ENCODE measurements at places on chromosomes 2 and 18.

- peaks cover 39% of the 10 kb centered on the region for H3K4me1 ChIP-seq
- H3K36me3 ChIP-seq = peaks cover 6% of the 10 kb centered on the region
- peak overlapping the region; percentile 49 for H3K27ac ChIP-seq
- no peak for DNase-seq
- no peak overlapping the region for H3K4me3 ChIP-seq
- no peaks in the 10 kb centered on the region for H3K27me3 ChIP-seq
These were observed 344.0 kb downstream of the ARHGAP15 start for GRCh38 chr2:143473216-143473615.

GRCh38 chr18:26920644-26921043, 55.1 kb upstream of the AQP4 start:
- H3K36me3 ChIP-seq = no peaks in the 10 kb centered on the region
- H3K4me1 ChIP-seq = no peaks in the 10 kb centered on the region
- DNase-seq = no peak
- H3K27ac ChIP-seq = no peak overlapping the region
- H3K27me3 ChIP-seq = no peaks in the 10 kb centered on the region

GRCh38 chr18:71242981-71243380, 954.1 kb downstream of the SOCS6 start:
- no peaks in the 10 kb centered on the region for H3K27me3 ChIP-seq
- no peak overlapping the region for H3K27ac ChIP-seq
- no peaks in the 10 kb centered on the region for H3K36me3 ChIP-seq

DNA sequence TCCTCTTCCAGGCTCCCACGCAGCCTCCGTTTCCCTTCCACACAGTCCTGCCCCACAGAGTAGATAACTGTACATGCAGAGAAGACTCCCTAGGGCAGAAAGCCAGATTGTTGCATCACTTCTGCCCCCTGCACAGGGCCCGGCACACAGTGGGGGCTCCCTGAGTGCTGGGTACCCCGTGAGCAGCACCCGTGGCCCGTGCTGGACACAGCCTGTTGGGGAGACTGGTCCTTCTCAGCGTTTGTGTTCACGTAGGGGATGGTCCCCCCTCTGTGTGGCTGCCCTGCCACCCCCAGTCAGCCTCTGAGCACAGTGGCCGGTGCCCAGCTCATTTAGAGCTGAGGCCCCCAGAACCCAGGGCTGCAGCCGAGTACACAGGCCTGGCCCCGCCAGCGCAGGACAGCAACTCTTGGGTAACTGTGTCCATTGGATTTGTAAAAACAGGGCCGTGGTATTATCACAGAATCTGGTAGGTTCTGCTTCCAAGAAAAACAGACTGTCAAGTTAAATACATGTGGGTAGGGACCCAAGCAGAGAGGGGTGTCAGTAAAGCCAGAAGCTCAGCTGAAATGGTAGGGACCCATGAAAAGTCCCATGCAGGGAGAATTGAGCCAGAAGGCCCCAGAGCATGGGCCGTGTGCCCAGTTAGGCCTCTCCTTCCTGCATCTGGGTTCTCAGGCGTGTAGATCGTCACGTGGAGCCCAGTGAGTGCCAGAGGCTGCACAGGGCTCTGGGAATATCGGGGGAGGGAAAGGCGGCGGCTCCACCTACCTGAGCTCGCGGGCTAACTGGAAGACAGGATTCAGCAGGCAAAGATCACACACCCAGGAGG, 257.3 kb downstream of the ATAD2B start:
- H3K36me3 ChIP-seq = peaks cover 2% of the 10 kb centered on the region
- no peak overlapping the region for H3K4me3 ChIP-seq
- no peak for DNase-seq
- no peak overlapping the region for H3K27ac ChIP-seq
- peaks cover 14% of the 10 kb centered on the region for H3K27me3 ChIP-seq

DNA sequence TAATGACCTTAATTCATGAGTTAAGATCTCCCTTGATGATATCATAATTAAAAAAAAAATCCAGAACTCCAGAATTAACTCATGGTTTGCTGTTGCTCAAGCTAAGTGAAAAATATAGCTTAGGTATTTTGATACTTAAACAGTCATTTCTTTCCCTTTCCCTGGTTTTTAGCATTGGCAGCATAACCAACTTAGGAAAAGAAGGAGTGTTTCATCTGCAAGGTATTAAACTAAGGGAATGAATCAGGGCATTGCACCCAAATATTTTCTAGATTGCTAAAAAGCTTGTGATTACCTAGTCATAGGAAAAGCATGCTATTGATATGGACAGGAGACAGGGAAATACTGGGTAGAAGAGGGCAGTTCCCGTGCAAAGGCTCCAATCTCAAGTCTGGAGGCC, 207.2 kb downstream of the LRP1B start:
- no peaks in the 10 kb centered on the region for H3K4me1 ChIP-seq
- no peak overlapping the region for H3K4me3 ChIP-seq
- DNase-seq = no peak
- no peaks in the 10 kb centered on the region for H3K27me3 ChIP-seq
- H3K27ac ChIP-seq = no peak overlapping the region
- no peaks in the 10 kb centered on the region for H3K36me3 ChIP-seq

DNA sequence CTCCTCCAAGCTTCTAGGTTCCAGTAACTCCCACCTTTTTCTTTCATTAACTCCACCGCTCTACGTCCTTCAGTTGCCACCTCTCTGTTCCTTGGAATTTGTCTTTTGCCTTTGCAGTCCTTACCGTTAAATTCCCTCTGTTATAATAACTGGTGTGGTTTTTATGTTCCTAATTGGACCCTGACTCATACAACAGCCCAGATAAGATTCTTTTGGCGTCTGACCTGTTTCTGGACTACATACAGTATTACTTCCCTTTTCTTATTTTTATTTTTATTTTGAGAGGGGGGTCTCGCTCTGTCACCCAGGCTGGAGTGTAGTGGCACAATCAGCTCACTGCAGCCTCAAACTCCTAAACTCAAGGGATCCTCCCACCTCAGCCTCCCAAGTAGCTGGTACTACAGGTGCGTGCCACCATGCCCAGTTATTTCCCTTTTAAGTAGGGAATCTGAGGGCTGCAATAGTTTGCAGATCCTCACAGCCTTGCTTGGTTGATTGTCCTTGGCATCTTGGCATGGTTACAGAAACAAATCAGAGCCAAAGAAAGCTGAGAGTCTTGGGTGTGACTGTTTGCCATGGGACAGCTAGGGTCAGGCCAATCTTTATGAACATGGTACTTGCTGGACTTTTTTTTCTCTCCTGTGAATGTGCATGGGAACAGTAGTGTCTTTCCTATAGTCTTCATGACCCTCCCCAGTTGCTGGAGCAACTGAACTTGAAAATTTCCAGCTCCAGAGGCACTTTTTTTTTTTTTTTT, 22.0 kb downstream of the TCF23 start:
- no peak for DNase-seq
- no peak overlapping the region for H3K4me3 ChIP-seq
- H3K27me3 ChIP-seq = peaks cover 19% of the 10 kb centered on the region
- peaks cover 11% of the 10 kb centered on the region for H3K4me1 ChIP-seq

DNA sequence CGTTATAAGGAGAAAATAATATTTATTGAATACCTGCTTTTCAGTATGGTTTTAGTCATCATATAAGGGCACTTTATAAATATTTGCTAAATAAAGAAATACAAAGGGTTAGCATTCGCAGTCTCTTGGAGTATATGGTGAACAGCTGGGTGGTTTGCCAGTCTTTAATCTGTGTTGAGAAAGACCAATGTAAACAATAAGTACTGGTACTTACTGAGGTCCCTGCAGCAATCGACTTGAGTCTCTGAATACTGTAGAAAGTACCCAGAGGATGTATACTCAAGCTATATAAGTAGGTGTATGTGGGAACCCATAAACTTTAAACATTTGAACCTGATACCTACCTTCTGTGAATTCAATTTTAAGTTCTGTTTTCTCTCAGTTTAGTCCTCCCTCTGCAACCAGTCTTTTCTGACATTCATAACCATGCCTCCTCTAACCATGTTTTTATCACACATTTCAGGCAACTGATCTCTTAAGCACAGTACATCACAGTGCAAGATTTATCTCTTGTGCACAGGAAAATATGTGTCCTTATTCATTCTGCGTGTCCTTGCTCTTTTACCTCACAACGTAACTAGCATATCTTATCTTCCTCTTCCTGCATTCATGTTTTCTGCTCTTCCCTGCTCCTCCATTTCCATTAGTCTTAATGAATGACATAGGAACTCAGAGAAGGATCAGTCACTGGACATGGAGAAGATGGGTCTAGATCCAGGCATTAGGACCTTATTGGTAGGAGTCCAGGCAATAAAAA, 21.7 kb downstream of the C18orf63 start:
- no peak for DNase-seq
- H3K27ac ChIP-seq = no peak overlapping the region
- peaks cover 10% of the 10 kb centered on the region for H3K4me1 ChIP-seq
- H3K27me3 ChIP-seq = peaks cover 44% of the 10 kb centered on the region

DNA sequence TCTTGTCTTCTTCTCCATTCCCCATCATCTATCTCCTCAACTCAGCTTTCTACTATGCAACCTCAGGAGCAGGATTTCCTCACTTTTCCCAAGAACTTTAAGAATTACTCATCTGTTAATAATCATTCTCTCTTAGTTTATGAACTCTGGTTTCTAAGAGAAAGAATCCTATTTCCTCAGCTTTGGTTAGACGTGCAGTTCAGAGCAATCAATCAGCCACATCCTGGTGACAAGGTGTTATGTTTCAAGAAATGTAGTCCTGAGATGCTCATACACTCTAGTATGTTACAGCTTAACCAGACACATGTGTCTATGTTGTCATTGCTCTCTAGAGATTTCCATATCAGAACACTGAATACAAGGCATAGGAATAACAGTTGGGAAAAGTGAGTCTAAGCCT, 277.9 kb downstream of the MBD2 start:
- H3K4me1 ChIP-seq = no peaks in the 10 kb centered on the region
- no peak for DNase-seq
- H3K27me3 ChIP-seq = peaks cover 3% of the 10 kb centered on the region
- H3K36me3 ChIP-seq = no peaks in the 10 kb centered on the region

DNA sequence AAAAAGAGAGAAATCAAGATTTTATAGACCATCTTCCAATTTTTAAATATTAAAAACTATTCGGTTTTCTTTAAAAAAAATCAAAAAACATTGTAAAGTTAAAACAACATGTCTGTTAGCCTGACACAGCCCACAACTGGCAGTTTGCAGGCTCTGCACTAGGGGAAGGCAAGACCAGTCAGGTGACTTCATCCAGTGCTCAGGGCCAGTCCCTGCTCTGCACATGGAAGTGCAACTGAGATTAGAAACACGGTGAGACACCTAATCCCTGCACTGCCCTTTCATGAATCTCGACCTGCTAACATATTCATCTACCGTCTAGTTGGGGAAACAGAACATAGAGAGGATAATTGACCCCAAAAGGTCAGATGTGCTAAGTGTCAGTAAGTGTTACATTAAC, 135.2 kb downstream of the BARD1 start:
- H3K27me3 ChIP-seq = peaks cover 7% of the 10 kb centered on the region
- H3K27ac ChIP-seq = no peak overlapping the region
- H3K4me3 ChIP-seq = no peak overlapping the region
- peaks cover 3% of the 10 kb centered on the region for H3K36me3 ChIP-seq

DNA sequence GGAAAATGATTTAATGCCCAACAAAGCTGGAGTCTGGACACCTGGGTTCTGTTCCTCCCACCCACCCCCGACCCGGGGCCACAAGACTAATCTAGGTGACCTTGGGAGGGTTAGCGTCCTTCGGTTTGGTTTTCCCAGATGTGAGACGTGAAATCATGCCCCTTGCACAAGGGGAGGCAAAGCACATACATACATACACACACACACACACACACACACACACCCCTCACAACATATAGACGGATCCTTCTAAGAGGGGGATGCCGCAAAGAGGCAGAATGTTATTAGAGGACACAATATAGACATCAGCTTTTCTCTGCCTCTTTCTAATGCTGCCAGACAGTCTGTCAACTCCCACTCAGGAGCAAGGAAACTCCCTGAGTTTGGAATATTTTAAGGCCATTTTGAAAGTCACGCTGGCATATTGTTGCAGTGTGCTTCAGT, 616 bp upstream of the RBMS1 start:
- no peaks in the 10 kb centered on the region for H3K36me3 ChIP-seq
- no peak for DNase-seq
- peaks cover 26% of the 10 kb centered on the region for H3K4me1 ChIP-seq
- peak overlapping the region; percentile 95 for H3K4me3 ChIP-seq
- H3K27me3 ChIP-seq = no peaks in the 10 kb centered on the region

All from T-helper 17 cell (primary cell).